Mesenteric fat pad (tissue), 1 donor: ENCODE measurements at places on chromosomes 12 and 14. TPM values are rescaled to one million over a fixed set of nuclear protein-coding genes. Genes with fewer than 3 reads are reported as not detected.

- no peak for DNase-seq
Measured at GRCh38 chr12:25896981-25897380, 61.5 kb upstream of the RASSF8 start.

- no peak for DNase-seq
Measured at GRCh38 chr12:111448846-111449790, 43.4 kb downstream of the SH2B3 start.

- DNase-seq: no peak
Measured at GRCh38 chr12:108879615-108880254, at the start of gene DAO. TSS of gene DAO (plus strand) at chr12:108880092. CDS start at chr12:108885007, 4,915 bp downstream.

- DNase-seq: no peak
Measured at GRCh38 chr12:62127516-62127915, 132.7 kb upstream of the USP15 start.

- no peak for DNase-seq
Measured at GRCh38 chr14:54836231-54836630, 66.4 kb downstream of the GCH1 start.

- no peak for DNase-seq
Measured at GRCh38 chr12:67025543-67026114, 243.5 kb upstream of the CAND1 start.

SLC17A8 gene
- total RNA-seq: not detected

KRT7 gene
- total RNA-seq: 11.7 TPM
